CD4-positive, CD25-positive, alpha-beta regulatory T cell (primary cell): ENCODE measurements at places on chromosomes 3 and 15. TPM values are rescaled to one million over a fixed set of nuclear protein-coding genes. Genes with fewer than 3 reads are reported as not detected.

Gene IP6K2
- 107 TPM for total RNA-seq

DNA sequence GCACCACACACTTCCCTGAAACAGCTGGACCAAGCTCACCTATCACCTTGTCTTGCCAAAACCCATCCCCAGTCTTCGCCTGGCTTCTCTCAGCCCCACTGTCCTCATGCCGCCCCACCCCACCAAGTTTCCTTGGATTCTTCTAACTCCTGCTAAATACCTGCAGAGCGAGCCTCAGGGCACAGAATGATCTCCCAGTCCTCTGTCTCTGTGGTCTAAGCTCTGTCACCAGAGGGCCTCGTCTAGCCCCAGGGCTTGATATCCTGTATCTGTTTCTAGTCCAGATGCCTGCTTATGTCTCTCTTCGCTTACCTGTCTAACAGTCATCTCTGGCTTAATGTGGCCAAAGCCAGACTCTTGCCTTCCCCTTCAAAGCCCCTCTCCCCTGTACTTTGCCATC, 9.7 kb downstream of the CCDC12 start:
- H3K27me3 ChIP-seq: no peaks in the 10 kb centered on the region
- H3K4me3 ChIP-seq: peak overlapping the region; percentile 2
- H3K36me3 ChIP-seq: peaks cover 4% of the 10 kb centered on the region
- H3K4me1 ChIP-seq: peaks cover 72% of the 10 kb centered on the region
- DNase-seq: no peak

DNA sequence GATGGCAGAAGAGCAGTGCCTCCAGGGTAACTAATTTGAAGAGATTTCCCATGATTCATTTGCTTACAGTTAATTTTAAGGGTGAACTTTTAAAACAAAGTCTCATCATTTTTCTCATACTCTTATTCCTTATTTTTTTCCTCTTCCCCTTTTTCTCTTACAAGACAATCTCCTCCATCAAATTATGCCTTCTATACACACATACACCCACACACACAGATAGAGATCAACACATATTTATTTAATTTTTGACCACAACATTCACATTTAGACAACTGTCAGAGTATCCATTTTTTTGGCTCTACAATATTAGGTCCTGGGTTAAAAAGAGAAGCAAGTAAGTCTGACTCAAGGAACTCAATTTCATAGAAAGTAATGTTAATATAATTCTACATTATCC, 37.6 kb downstream of the AAGAB start:
- H3K4me3 ChIP-seq: no peak overlapping the region
- no peaks in the 10 kb centered on the region for H3K4me1 ChIP-seq
- no peaks in the 10 kb centered on the region for H3K27me3 ChIP-seq
- no peak for DNase-seq
- no peak overlapping the region for H3K27ac ChIP-seq

Gene SPESP1
- total RNA-seq: not detected
